ENCODE measurements at places on chromosomes 3 and 15.

GRCh38 chr3:131439084-131439483 lies 57.5 kb downstream of the NUDT16 start:
- DNase-seq: no peak

DNA sequence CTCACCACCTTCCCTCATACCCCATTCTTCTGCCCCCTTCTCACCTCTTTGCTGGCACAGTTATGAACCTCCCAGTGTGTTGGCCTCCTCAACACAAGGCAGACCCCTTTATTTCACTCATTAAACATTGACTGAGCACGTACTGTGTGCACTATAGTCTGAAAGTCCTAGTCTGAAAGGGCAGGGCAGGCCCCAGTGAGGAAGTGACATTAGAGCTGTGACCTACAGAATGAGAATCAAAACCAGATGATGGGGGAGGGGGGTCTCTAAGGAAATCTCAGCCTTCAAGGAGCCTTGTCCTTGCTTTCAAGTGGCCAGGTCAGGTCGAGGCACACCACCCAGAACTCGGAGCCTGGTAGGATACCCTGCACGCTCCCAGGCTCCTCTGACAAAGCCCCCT lies 3.5 kb downstream of the SLC28A1 start:
- DNase-seq: no peak

- no peak for DNase-seq
These were observed 29.6 kb downstream of the GADL1 start for GRCh38 chr3:30864836-30865235.

DNA sequence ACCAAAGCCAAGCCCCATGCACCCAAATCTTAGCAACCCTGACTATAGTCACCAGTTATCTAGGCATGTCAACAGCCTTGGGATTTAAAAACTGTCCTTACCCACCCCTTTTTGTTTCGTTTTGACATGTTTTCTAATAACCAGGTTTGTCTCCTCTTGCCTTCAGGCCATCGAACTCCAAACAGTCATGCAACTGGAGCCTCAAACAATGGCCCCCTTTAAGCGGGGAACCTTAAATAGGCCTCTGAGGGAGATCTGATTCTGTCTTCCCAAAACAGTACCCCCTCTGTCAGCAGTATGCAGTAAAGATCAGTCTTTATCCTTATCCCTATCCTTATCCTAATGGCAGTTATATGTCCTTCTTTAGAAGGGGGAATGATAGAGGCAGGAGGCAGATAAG lies 105.7 kb downstream of the DPH6 start:
- DNase-seq: no peak

GRCh38 chr3:127834771-127835170 lies 12.5 kb upstream of the MGLL start:
- no peak for DNase-seq

Measured in activated naive CD8-positive, alpha-beta T cell treated with anti-CD3 and anti-CD28 coated beads, Interleukin-2, amount 10 ng/mL, durations not matched to agents 7 days and 5 days (primary cell).